Activated B cell treated with CpG ODN at 0.5 μM for 24 hours (primary cell): ENCODE measurements at places on chromosomes 3 and 15. TPM values are rescaled to one million over a fixed set of nuclear protein-coding genes. Genes with fewer than 3 reads are reported as not detected.

GRCh38 chr15:59668556-59668955 lies 11.2 kb upstream of the GTF2A2 start:
- peaks cover 69% of the 10 kb centered on the region for H3K36me3 ChIP-seq
- no peaks in the 10 kb centered on the region for H3K4me1 ChIP-seq
- H3K27me3 ChIP-seq: no peaks in the 10 kb centered on the region
- no peak overlapping the region for H3K4me3 ChIP-seq
- H3K27ac ChIP-seq: no peak overlapping the region
- no peak for DNase-seq

GRCh38 chr15:31887246-31887645 lies 143.1 kb upstream of the CHRNA7 start:
- no peak for DNase-seq
- no peak overlapping the region for H3K27ac ChIP-seq
- H3K4me3 ChIP-seq: no peak overlapping the region
- peaks cover 16% of the 10 kb centered on the region for H3K27me3 ChIP-seq
- no peaks in the 10 kb centered on the region for H3K36me3 ChIP-seq
- no peaks in the 10 kb centered on the region for H3K4me1 ChIP-seq

DNA sequence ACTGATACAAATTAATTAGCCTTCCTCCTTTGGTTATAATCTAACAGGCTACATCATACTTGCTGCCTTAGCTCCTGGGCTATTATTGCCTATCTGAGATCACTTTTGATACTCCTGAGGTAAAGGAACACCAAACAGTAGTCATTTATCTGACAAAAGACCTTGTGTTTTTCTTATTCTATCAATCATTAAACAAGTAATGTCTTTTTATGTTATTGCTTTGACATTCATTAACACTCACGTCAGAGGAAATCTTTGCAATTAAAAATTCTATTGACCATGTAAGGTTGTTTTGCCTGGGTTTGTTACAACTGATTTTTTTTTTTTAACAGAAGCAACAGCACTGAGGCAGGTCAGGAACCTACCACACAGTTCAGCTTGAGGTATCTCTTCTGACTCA lies 366.3 kb downstream of the MECOM start:
- H3K27ac ChIP-seq: no peak overlapping the region
- H3K36me3 ChIP-seq: no peaks in the 10 kb centered on the region
- peaks cover 2% of the 10 kb centered on the region for H3K27me3 ChIP-seq
- H3K4me1 ChIP-seq: no peaks in the 10 kb centered on the region
- H3K4me3 ChIP-seq: no peak overlapping the region

TRA2B gene
- total RNA-seq: 213 and 219 TPM in 2 replicates

NIT2 gene
- 52.0 and 55.6 TPM in 2 replicates for total RNA-seq
